Activated CD8-positive, alpha-beta memory T cell treated with anti-CD3 and anti-CD28 coated beads for 4 hours (primary cell): ENCODE measurements at places on chromosomes 13 and 19.
A peak's percentile ranks its signal among the peaks of the same experiment; 100 is the strongest.

DNA sequence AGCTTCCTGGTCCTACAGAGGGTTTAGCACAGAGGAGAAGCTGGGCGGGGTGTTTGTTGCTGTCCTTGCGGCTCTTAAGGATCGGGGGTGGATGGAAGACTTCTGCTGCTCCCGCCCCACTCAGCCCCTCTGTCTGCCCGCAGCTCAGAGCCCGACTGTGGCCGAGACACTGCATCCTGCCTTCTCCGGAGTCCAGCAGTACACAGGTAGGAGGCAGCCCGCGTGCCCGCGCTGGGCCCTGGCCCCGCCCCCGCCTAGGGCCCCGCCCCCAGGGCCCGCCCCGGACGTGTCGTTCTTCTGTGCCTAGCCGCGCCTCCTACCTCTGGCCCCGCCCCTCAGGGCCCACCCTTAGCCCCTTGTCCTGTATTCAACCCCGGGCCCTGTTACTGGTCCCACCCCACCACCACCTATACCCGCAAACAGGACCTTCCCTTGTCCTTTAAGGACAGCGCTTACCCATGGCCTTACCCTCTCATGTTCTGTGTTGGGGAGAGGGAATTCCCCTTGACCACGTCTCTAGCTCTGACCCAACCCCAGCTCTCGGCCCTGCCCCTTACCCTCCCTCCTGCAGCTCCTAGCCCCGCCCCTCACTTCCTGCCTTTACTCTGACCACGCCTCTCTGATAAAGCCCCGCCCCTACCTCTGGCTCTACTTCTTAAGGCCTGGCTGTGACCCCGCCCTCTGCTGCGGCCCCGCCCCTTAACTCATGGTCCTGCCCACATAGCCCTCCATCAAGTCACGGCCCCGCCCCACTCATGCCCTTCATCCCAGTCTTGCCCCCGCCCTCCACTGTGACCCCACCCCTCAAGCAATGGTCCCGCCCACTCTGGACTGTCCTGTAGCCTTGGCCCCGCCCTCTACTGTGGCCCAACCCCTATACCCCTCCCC, 60.5 kb downstream of the CELF5 start:
- DNase-seq = peak; percentile 21

DNA sequence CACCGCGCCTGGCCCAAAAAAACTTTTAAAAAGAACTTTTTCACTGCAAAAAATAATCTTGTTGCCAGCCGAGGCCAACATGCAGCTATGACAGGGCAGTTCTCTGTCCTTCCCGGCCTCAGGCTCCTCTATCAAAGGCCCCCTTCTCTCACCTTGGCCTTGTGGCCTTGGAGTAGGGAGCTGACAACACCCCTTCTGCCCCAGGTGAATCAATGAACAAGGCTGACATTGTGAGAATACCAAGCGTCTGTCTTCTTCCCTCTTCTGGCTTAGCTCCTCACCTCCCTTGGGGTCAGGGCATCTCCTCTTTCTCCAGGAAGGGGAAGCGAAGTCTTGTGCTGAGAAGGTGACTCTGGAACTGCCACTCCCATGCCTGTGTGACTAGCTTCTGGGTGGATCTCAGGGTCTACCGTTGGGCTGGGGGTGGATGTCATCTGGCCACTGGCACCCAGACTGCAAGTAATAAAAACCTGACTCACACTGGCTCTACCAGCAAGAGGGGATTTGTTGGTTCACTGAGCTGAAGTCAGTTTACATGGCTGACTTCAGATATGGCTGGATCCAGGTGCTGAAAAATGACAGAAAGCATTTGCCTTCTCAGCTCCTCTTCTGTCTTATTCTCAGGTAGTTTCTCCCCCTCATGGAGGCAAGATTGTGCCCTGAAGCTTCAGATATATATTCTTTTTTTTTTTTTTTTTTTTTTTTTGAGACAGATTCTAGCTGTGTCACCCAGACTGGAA, 6.3 kb downstream of the C19orf38 start:
- no peak for DNase-seq

DNA sequence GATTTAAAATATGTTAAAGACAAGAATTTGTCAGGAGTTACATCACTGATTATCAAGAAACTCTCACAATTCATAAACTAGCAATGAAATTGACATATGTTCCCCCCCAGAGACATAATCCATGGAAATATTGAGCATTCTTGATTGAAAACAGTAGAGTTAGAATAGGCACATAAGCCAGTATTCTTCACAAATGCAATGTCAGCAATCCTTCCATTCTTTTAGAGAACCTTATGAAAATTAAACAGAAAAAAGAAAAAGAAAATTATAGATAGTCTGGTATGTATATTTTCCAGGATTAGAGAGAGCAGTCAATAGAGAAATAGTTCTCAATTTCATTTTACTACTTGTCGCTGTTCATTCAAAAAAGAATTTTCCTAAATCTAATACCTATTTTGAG, 458.4 kb downstream of the EFNB2 start:
- no peak for DNase-seq

DNA sequence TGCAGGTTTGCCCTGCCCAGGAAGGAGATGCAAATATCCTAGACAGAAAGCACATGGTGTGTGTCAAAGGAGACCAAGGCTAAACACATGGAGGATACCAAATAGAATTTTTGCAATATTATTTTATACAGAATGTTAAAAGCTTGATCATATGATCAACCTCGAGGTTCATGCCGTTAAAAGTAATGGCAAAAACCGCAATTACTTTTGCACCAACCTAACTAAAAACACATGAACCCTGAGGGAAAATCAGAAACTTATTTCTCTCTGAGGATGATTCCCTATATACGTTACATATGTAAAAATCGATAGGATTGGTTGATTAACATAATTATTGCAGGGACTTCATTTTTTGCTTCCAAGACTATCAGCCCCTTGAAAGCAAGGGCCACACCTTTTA, 88.1 kb downstream of the MZT1 start:
- no peak for DNase-seq

DNA sequence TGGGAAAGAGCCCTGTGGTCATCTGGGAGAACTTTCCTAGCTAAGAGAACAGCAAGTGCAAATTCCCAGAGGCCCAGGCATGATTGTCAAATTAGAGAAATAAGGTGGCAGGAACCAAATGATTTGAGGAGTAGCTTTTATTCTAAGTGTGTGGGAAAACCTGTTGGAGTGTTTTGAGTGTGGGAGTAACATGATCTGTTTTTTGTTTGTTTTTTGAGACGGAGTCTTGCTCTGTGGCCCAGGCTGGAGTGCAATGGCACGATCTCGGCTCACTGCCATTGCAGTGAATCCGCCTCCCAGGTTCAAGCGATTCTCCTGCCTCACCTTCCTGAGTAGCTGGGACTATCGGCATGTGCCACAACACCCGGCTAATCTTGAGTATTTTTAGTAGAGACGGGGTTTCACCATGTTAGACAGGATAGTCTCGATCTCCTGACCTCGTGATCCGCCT, 2.4 kb downstream of the SAE1 start:
- DNase-seq = no peak

DNA sequence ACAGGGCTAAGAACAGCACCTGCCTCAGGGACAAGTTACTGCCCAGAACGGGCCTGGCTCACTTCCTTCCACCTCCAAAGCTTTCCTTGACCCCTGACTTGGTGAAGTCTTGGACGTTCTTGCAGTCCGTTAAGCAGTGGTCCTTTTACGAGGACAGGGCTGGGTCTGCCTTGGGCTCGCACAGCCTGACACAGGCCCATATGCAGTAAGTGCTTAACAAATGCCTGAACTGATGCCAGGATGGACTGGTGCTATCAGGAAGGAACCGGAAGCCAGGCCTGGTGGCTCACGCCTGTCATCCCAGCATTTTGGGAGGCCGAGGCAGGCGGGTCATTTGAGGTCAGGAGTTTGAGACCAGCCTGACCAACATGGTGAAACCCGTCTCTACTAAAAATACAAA, 1.8 kb upstream of the PLK5 start:
- DNase-seq = no peak

GRCh38 chr13:80618781-80619180, 277.9 kb upstream of the SPRY2 start:
- no peak for DNase-seq

GRCh38 chr13:28147495-28147894, 9.2 kb downstream of the PAN3 start:
- no peak for DNase-seq

- DNase-seq = no peak
These were observed 144.8 kb downstream of the LIG4 start for GRCh38 chr13:108070491-108070890.

GRCh38 chr13:26656919-26657318, 99.4 kb downstream of the WASF3 start:
- DNase-seq = no peak

DNA sequence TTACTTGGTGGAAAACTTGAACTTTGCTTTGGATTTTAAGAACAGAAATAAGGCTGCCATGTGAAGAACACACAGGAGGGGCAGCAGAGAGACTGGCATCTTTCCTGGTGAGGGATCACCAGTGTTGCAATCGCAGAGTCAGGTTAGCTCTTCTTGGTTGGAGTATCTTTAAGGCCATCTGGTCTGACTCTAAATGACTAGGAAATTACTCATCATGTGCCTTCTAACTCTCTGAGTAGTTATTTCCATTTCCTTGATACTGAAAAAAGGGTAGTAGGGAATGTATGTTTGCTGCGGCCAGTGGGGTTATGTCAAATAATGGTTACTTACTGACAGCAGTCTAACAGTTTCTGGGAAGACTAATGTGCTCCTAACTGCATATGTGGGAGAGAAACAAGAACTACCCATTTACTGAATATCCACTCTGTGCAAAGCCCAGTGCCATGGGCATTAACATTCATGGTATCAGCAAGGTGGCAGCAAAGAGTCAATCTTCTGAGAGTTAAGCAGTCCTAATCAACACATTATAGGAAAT, 122.1 kb downstream of the COG6 start:
- DNase-seq = no peak

- no peak for DNase-seq
These were observed 125.2 kb upstream of the SPACA7 start for GRCh38 chr13:112250788-112251445.

- no peak for DNase-seq
These were observed 3.8 kb downstream of the DBP start for GRCh38 chr19:48633148-48634035.

DNA sequence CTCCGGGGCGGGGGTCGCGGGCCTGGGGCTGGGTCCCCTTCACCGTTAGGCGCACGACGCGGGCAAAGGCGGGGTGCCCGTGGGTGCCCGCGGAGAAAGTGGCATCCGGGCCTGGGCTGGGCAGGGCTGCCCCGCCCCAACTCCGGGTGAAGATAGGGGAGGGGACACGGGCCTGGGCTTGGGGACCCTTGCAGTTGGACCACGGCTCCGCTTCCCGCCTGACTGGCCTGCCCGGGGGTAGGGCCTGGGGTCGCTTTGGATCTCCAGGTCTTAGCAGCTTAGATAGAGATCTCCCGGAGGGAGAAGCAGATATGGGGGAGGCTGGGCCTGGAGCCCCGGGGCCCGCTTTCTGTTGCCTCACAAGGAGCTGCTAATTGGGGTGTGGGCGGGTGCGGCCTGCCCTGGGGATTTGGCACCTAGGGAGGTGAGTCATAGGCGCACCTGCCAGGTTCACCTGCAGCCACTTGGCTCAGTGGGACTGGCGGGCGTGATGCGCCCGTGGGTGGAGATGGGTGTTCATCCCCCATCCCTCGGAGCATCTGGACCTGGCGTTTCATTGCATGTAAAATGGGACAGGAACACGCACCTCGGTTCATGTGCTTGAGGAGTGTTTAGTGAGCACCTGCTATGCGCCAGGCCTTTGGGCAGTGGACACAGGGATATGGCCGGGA, 585 bp downstream of the MAP1S start:
- peak; percentile 37 for DNase-seq

- no peak for DNase-seq
These were observed 7.1 kb upstream of the CIRBP start for GRCh38 chr19:1261798-1262622.

DNA sequence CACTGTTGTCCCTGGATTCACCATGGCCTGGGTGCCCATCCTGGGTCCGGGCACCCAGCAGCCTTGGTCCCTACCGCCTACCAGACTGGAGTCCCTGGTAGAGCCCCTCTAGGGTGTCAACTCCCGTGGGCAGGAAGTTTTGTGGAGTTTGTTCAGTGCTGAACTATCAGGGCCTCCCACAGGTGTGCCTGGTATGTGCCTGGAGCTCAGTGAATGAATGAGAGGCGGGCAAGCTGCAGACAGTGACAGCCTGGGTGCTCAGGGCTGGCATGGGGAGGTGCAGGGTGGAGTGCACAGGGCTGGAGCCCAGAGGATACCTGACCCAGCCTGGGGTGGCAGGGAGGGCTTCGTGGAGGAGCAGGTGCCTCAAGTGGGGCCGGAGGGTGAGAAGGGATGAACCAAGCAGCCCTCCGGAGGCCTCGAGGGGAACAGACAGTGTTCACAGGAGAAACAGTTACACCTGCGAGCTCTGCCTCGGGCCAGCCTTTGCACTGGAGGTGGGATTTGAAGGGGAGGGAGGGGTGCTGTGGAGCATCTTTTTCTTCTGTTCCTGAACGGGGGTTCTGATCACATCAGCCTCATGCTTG, 29.6 kb downstream of the PAK4 start:
- DNase-seq = no peak

DNA sequence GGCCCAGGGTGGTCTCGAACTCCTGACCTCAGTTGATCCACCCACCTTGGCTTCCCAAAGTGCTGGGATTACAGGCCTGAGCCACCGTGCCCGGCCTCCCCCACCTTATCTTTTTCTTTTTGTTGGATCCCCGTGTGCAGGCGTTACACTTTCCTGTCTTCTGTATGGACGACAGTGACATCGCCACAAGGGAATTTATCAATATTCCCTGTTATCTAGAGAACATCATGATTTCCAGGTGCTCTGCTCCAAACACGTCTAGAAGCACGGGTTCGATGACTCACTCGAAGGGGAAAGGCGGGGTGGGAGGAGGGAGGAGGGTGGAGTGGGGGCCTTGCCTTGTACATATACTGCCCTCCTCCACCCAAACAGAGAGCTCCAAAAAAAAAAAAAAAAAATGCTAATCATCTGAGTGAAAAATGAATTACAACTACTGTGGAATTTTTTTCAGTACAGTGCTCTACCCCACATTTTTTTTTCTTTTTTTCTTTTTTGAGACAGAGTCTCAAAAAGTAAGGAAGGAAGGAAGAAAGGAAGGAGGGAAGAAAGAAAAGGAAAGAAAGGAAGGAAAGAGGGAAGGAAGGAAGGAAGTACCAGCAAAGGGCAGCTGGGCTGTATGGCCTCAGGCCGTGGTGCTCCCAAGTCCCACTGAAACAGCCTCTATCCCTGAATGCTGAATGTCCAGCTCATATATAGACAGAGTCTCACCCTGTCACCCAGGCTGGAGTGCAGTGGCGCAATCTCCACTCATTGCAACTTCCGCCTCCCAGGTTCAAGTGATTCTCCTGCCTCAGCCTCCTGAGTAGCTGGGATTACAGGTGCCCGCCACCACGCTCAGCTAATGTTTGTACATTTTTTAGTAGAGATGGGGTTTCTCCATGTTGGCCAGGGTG, 36.8 kb downstream of the INSR start:
- no peak for DNase-seq

DNA sequence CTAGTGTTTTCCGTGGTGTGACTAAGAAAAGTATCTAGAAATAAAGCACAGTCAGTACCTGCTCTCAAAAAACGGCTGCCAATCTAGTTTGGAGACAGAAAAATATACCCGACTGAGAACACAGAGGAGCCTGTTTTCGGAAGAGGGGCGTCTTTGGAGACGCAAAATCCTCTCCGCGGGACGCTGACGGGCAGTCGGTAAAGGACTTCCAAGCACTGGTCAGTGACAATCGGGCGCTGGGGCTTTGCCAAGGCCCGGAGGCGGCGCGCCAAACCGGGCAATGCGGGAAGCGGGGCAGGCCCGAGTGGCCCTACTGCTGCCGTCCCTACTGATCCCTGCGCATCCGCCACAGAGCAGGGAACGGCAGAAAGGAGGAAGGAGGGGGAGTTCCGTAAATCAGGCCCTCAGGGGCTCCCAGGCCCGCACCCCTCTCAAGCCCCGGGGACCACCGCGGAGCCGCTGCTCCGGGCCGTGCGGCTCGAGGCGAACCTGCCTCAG, 588 bp upstream of the DPY19L3 start:
- DNase-seq = no peak

GRCh38 chr13:74414458-74414857, 280.3 kb upstream of the KLF12 start:
- no peak for DNase-seq
